Hematopoietic multipotent progenitor cell treated with erythropoietin and hydrocortisone succinate and interleukin-3 and kit ligand, for 4 days (in vitro differentiated cells): ENCODE measurements at places on chromosomes 11 and 22.

DNA sequence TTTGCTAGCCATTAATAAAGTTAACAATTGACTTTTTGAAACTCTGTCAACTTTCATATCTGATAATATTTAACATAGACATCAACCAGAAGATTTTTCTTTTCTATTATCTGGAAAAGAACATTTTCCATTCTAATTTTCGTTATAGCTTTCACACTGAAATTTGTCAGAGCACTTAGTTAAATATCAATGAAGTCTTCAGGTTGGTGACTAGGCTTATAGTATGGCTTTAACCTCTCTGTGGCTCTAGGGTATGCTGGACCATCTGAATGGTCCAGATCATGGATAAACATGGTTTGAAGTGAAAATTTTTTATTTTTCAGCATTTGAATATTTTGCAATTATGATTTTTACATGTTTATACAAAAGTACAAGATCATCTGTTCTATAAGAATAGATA lies 548.1 kb downstream of the CNTN5 start:
- DNase-seq = no peak

GRCh38 chr11:88300888-88301487 lies 36.5 kb downstream of the CTSC start:
- no peak for DNase-seq

DNA sequence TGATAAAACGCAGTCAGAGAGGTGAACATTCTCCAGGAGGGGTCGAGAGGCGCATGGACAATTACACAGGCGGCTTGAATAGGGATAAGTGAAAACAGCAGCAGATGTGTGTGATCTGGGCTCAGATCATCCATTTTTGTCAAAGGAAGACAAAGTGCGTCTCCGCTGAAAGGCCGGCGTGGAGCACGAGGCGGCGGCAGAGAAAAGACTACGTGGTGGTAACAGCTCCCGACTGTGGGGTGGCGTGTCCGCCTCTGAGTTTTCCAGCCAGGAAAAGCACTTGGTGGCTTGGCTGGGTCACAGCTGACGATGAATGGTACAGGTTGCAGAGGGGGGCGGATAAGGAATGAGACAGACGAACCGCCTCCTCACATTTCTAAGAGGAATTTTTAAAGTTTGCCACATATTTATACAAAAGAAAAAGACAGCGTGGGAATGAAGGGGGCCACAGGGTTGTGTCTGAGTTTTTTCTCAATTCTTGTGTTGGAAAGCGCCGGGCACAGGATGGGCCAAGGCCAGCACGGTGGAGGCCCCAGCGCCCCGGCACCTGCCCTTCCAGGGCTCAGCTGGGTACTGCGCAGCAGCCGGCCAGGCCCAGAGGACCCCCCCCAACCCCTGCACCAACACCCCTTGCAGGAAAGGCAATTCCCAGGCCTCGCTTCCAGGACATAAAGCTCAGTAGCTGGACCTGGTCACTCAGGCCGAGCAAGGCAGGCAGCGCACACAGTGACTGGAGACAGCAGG lies 80.4 kb downstream of the TRMU start:
- DNase-seq = no peak

DNA sequence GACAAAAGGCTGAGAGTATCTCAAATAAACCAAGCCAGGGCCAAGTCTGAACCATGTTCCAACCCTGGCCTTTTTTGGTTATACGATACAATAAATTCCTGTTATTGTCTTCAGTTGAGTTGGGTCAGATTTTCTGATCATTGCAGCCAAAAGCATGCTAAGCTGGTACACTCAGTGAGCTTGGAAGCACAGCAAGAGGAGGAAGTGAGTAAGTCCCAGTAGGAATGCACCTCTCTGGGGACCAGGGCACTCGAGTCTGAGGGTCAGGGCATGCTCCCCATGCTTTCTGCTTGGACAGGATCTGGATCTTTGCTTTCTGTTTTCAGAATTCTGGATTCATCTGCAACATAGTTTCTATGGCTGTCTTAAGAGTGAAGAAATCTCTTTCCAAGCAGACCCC lies 73.1 kb downstream of the TMPRSS5 start:
- no peak for DNase-seq

- no peak for DNase-seq
Measured at GRCh38 chr22:47139790-47140119, 377.3 kb downstream of the TBC1D22A start.

GRCh38 chr11:117528097-117528721 lies 200.6 kb downstream of the CEP164 start:
- DNase-seq = no peak
